Activated CD4-positive, alpha-beta T cell treated with anti-CD3 and anti-CD28 coated beads for 24 hours (primary cell): ENCODE measurements at places on chromosomes 2 and 18.

- DNase-seq = peak; percentile 2
Observed at GRCh38 chr2:201781557-201782051, 871 bp upstream of the ALS2 start.

DNA sequence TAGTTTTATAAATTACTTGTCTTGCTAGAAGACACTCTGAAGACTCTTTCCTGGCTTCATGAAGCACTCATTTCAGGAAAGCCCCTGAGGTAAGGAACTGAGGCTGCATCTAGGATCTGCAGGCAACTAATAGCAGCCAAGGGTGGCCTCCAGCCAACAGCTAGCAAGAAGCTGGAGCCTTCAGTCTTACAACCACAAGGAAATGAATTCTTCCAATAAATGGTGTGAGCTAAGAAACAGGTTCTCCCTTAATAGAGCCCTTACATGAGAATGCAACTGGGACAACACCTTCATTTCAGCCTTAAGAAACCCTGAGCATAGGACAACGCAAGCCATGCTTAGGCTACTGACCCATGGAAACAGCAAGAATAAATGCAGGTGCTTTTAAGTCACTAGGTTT, 254.6 kb upstream of the RBBP8 start:
- no peak for DNase-seq

GRCh38 chr2:104848526-104848925, 5.4 kb upstream of the POU3F3 start:
- no peak for DNase-seq

- no peak for DNase-seq
Observed at GRCh38 chr2:77479395-77479794, 42.8 kb downstream of the LRRTM4 start.

DNA sequence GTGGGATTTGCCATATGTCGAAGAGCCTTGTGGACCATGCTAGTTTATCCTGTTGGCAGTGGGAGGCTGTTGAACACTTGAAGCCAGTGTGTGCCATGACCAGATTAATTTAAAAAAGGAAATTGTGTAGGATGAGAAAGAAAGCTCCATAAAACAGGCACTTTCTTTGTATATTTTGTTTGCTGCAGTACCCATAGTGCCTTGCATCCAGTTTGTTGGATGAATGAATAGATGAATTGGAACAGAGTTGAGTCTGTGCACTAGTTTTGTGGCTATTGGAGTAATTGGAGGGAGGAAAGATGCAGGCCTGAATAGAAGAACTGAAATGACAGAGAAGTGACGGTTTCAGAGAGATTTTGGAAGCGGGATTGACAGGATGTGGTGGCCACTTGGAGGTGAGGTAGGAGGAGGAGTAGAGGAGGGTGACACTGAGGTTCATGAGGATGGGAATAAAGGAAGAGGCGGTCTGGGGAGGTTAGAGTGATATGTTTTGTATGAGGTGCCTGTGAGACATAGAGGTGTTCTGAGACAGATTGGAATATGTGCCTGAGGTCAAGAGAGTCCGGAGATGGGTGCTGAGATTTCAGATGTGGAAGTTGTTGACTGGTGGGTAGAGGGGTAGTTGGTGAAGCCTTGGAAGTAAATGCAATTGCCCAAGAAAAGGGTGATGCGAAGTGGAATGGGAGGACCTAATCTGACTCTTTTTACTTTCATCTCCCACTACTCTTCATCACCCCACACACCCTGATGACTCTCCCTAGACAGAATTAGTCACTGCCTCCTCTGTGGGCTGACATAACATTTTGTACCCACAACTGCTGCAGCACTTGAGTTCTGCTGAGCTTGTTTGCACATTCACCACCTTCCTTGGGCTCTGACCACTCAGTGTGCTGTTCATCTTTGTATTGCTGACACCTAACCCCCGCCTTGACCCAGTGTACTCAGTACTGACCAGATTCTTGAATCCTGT, 5.1 kb downstream of the DGUOK start:
- DNase-seq = peak; percentile 30

GRCh38 chr18:23835506-23835905, 146.3 kb downstream of the LAMA3 start:
- no peak for DNase-seq

GRCh38 chr18:34694591-34695165, 15.4 kb upstream of the DTNA start:
- no peak for DNase-seq

GRCh38 chr2:148303161-148303560, 282.3 kb downstream of the MBD5 start:
- DNase-seq = no peak

DNA sequence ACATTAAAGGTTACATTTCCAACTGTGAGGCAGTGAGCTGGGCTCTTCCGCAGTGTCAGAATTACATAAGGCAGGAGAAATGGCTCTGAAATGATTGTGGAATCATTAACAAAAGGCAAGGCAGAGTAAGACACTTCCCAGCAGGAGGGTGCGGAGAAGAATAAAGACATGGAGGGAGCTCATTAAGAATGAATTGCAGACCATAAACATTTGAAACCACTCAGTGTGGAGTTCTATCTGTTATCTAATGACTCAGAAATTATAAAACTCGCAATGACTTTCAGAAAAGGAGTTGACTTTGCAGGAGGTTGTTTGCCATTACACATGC, 77.0 kb downstream of the SMIM21 start:
- no peak for DNase-seq

GRCh38 chr18:76450452-76451395, 44.3 kb downstream of the ZNF516 start:
- DNase-seq = no peak

- no peak for DNase-seq
Observed at GRCh38 chr2:38415728-38416291, 38.7 kb upstream of the ATL2 start.

GRCh38 chr2:209946539-209946938, 55.9 kb upstream of the RPE start:
- DNase-seq = no peak

DNA sequence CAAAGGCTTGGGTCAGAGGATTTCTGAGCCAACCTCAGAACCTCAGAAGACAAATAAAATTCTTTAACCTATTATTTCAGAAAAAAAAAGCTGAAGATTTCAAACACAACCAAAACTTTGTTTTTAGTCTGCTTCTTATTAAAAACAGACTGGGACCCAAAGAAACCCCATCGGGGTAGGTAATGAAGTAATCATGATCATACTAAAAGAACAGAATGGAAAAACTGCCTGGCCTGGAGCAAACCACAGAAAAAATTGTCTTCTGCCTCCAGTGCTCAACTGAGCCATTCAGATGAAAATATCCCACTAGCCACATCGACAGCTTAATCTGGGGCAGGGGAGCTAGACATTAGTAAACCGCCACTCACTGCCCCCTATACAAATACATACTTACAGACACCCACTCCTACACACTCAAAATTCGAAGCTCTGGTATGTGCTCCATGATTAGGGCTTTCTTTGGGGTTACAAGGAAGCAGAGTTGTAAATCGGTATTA, 76.5 kb downstream of the SDC1 start:
- no peak for DNase-seq

GRCh38 chr18:51824746-51825145, 515.3 kb upstream of the DCC start:
- no peak for DNase-seq

DNA sequence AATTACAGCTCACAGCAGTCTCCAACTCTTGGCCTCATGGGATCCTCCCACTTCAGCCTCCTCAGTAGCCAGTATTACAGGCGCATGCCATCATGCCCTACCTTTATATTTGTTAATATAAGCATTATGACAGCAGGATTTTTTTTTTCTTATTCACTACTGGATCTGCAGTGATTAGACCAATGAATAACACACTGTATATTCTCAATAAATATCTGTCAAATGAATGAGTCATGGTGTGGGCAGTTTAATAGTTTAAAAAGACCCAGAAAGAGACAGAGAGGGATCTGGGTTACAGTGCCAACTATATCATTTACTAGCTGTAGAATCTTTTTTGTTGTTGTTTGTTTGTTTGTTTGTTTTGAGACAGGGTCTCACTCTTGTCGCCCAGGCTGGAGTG, 62.4 kb upstream of the LTBP1 start:
- DNase-seq = no peak

DNA sequence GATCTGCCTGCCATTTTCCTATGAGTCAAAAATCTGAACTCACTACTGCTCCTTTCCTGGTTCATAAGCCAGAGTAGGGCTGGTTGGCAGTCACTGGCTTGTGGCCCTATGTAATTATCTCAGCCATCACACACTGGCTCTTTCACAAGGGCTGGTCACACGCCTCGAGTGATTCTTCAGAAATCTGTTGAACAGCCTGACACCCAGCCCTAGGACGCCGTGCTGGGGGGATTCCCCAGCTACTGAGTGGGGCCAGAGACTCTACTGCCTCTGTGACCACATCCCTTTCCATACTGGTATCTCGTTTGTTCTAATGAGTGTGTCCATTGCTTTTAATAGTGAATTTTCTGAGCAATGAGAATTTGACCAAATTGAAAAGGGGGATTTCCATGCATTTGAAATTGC, 45.8 kb upstream of the RBM44 start:
- peak; percentile 7 for DNase-seq

DNA sequence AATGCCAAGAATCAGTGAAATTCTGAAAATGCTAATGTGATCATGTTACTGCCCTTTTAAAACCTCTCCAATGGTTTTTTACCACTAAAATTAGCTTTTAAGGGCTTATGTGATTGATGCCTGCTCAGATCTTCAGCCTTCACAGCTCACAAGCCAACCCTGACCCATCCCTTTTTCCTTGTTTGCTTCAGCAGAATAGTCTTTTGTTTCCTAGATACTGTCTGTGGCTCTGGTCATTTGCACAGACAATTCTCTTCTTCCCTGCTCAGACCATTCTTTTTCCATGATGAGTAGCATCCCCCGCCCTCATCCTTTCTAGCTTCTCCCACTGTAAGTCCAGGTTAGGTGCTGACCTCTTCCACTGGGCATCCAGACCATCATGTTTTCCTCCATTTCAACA, 164.9 kb upstream of the NT5C1B start:
- DNase-seq = no peak

DNA sequence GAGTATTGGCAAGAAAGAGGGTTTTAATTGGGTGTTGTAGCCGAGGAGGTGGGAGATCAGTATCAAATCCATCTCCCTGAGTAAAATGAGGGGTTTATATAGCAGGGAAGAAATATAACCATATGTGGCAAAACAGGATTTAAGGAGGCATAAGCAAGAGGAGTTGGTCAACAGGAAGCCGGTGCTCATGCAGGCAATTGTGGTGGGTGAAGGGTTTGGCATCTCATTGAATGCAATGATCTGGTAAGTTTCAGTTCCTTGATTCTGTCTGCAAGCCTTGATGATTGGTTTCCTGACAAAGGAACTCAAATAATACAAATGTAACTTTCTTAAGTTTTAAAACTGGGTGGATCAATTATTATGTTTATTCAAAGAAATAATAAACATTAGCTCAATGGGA, 564.4 kb upstream of the LINC00305 start:
- DNase-seq = no peak

DNA sequence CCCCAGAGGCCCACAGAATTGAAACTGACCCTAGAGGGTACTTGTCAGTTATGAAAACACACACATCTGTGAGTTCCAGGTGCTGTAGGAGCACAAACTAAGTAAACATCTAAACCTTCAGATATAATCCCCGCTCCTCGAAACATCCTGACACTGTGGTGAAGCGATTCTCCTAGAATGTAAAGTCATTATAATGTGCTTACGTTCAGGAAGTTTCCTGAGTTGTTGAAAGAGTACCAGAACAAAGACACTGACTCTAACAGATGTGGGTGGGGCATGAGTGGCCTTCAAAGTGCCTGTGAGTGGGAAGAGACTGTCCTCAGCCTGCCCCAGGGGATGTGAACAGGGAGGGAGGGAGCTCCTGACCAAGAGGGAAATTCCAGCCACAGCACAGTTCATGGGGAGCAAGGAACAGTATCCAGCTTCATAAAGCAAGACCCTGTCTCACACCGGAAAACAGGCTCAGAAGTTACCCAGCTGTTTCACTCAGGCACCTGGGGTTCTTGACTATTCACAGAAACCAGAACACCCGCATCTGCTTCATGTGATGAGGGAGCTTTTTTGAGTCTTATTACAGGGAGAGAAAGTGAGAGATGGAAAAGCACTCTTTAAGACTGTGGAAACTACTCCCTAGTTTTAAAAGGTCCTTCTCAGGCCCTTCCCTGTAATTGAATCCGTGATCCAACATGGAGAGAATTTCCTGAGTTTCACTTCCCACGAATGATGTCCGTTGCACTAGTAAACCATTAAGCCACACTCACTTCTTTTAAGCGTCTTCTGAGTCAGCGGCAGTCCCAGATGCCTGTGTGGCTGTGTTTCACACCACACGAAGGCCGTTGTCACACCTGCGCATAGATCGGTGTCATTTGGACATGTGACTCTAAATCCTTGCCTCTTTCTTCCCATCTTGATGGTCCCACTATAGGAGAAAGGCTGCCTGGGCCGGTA, 88.6 kb upstream of the EML6 start:
- no peak for DNase-seq

GRCh38 chr2:131055169-131056065, 37.8 kb downstream of the FAM168B start:
- DNase-seq = no peak

GRCh38 chr2:240436683-240437550, 1.5 kb downstream of the GPC1 start:
- no peak for DNase-seq

GRCh38 chr2:208253600-208254117, 1.2 kb downstream of the IDH1 start:
- no peak for DNase-seq

GRCh38 chr18:75500545-75500944, 73.0 kb upstream of the SMIM21 start:
- DNase-seq = no peak

GRCh38 chr2:72996117-72996502, 75.4 kb downstream of the SFXN5 start:
- DNase-seq = no peak

- no peak for DNase-seq
Observed at GRCh38 chr18:48753691-48754090, 197.1 kb downstream of the SMAD7 start.

- DNase-seq = no peak
Observed at GRCh38 chr2:96537734-96538486, 1.4 kb downstream of the ARID5A start.

- no peak for DNase-seq
Observed at GRCh38 chr2:177123048-177123447, 89.5 kb upstream of the HNRNPA3 start.

GRCh38 chr2:21912405-21912804, 788.6 kb downstream of the TDRD15 start:
- DNase-seq = no peak

GRCh38 chr2:176652300-176653182, 383.3 kb downstream of the MTX2 start:
- DNase-seq = no peak
